SHP77 (cell line): ENCODE measurements at places on chromosomes 6 and 20.

GRCh38 chr20:36303020-36303595, 3.0 kb upstream of the DLGAP4 start:
- DNase-seq: no peak

- no peak for DNase-seq
Measured at GRCh38 chr6:4568138-4568537, 208.1 kb upstream of the CDYL start.

DNA sequence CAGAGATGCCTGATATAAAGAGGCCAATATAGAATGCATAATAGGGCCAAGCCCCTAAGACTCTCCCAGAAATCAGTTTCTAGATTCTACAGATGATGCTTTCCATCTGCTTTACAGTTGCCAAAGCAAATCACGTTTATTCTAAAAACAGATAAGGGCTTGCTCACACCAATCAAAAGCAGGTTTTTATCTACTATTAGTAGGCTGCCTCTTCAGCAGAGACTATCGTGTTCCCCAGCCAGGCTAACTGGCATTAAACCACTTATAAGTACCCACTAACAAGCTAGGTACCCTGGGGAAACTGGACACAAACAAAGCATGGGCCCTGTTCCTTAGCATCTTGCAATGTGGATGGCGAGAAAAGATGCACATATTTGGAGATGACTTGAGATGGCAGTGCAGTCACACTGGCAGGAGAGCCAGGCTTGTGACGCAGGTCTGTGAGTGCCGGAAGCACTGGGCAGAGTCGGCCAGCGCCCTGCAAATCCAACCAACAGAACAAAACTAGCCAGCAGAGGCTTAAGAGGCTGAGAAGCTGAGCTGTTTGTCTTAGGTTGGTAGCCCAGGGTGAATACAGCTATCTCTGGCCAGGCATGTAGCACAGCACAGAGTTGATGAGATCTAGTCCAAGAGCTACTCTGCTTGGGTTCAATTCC, 73.4 kb downstream of the GFOD1 start:
- no peak for DNase-seq

DNA sequence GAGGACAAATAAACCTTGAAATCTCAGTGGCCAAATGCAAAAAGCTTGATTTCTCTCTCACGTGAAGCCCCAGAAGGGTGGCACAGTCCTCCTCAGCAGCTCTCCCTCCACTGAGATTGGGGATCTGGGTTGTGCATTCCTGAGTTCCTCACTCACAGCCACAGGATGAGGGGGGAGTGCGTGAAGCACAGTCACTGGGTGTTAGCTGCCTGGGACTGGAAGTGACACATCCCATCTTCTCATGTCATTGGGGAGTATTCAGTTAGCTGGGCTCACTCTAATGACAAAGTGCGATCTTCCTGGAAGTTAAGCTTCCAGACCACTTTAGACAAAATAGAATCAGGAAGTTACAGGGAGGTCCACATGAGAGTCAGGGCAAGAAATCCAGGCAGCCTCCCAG, 192.2 kb upstream of the LRFN2 start:
- no peak for DNase-seq

GRCh38 chr20:13270211-13270610, 49.1 kb downstream of the ISM1 start:
- DNase-seq: no peak

DNA sequence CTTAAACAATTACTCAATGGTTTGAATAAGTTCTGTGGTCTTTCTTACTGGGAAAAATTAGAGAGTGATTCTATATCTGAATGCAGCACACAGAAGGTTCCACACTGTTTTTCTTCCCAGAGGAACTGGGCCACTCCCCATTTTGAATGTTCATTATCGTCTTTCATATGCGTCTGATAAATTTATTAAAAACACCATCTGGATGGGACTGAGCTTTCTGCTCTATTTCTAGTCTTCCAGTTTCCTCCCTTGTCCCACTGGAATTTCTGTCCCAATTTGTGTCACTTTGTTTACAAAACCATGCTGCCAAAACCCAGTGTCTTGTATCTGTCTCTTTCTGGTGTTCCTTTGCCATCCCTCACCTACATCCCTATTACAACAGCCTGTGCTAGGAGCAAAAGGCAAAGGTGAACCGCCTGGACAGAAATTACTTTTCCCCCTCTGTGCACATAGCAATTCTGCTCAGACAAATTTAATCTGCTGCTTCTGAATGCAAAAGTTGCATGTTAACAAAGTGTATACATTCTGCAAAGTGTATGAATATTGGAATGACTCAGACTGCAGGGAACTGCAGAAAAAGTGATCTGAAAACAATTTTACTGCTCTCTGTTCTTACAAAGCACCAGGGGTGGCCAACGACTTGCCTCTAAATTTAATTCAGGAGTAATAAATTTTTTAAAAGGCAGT, 333.6 kb downstream of the BTBD9 start:
- no peak for DNase-seq

GRCh38 chr20:4014031-4014474, 1.3 kb downstream of the RNF24 start:
- DNase-seq: peak; percentile 57

- DNase-seq: peak; percentile 33
Measured at GRCh38 chr20:4592316-4593148, 129.2 kb upstream of the PRND start.

DNA sequence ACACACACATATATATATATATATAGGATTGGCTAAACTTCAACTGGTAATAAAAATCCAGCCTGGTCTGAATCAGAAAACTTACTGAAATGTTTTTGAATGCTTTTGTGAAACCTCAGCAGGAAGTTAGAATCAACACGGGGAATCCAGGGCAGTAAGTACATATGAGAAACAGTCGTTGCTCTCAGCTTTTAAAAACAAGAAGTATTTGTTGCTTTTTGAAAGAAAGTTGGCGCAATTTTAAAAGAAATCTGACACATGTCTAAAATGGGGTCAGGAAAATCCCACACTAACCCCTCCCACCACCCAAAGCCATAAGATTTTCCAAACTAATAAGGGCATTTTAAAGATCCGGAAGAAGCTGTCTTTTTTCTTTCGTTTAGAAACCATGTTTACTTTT, 11.5 kb upstream of the CCDC170 start:
- DNase-seq: no peak

GRCh38 chr6:23027281-23027680, 457.9 kb downstream of the HDGFL1 start:
- DNase-seq: peak; percentile 12

GRCh38 chr6:108750801-108751200, 97.4 kb upstream of the ARMC2 start:
- DNase-seq: no peak

DNA sequence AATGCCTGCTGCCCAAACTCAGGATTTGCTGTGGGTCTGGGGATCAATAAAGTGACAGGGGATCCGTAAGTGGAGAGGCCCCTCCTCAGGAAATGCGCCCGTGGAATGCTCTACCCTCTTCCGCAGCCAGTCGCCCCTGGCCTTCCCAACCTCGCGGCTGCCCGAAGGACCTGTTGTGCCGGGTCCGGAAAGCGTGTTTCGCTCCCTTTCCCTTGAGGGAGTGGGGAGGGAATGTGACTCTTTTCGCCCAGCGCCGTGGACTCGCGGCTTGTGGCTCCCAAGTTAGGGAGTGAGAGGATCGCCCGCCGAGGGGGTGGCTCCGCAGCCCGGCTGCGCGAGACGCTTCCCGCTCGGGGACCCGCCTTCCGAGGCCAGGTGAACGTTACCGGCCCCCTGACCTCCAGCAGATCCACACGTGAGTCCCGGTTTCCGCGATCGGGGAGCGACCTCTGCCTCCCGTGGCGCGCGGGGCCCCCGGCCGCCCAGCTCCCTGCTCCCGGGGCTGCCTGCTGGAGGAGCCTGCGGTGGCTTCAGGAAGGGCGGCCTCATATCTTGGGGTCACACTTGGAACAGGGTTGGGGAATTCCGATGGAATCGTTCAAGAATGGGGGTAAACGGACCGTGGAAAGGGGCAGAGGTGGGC, 666 bp downstream of the TPD52L1 start:
- no peak for DNase-seq

- no peak for DNase-seq
Measured at GRCh38 chr6:31831350-31832215, 4.0 kb downstream of the HSPA1B start.

DNA sequence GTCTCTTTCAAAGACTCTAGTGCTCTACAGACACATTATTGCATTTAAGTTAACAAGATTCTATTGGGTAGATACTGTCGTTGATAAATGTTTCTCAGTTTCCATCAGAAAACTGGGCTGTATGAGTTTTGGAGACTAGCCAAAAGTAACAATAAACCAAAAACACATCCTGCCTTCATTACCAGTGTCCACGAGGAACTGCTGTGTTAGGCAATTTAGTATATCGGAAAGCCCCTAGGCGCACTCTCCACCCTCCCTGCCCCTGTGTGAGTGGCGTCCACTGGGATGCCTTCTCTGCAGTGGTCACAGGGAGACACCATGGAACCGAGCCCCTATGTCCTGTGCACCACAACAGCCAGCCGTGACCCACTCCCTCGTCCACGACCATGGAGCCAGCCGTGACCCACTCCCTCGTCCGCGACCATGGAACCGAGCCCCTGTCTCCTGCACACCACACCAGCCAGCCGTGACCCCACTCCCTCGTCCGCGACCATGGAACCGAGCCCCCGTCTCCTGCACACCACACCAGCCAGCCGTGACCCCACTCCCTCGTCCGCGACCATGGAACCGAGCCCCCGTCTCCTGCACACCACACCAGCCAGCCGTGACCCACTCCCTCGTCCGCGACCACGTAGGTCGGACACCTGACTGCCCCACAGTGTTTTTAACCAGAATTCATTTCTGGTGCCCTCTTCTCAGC, 35.3 kb downstream of the DLL1 start:
- DNase-seq: no peak

- no peak for DNase-seq
Measured at GRCh38 chr6:118719351-118720124, 68.1 kb upstream of the CEP85L start.

- peak; percentile 23 for DNase-seq
Measured at GRCh38 chr20:60540591-60540990, 582.4 kb downstream of the CDH26 start.

- no peak for DNase-seq
Measured at GRCh38 chr6:169155481-169155880, 98.2 kb downstream of the THBS2 start.

GRCh38 chr20:53337390-53338101, 256.1 kb downstream of the ZNF217 start:
- DNase-seq: no peak

GRCh38 chr6:120279466-120280167, 930.1 kb upstream of the MAN1A1 start:
- no peak for DNase-seq

GRCh38 chr6:169902604-169903003, 151.2 kb downstream of the ERMARD start:
- DNase-seq: no peak

GRCh38 chr6:22313796-22314195, 17.0 kb upstream of the PRL start:
- no peak for DNase-seq

- no peak for DNase-seq
Measured at GRCh38 chr6:122007339-122007738, 392.1 kb upstream of the HSF2 start.

DNA sequence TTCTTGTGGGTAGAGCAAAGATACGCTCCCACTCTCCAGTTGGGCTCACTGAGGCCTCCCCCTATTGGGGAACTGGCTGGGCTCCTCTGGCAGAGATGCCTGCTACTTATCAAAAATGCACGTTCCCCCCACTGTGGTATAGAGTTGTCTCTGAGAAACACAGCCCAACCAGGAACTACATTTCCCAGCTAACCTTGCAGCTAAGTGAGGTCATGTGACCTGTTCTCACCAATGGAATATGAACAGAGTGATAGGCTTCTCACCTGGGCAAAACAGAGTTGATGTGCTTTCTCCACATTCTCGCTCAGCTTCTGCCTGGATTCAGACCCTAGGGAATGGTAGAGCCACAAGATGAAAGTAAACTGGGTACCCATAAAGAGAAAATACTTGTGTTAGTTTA, 49.1 kb upstream of the PTPRT start:
- DNase-seq: no peak

DNA sequence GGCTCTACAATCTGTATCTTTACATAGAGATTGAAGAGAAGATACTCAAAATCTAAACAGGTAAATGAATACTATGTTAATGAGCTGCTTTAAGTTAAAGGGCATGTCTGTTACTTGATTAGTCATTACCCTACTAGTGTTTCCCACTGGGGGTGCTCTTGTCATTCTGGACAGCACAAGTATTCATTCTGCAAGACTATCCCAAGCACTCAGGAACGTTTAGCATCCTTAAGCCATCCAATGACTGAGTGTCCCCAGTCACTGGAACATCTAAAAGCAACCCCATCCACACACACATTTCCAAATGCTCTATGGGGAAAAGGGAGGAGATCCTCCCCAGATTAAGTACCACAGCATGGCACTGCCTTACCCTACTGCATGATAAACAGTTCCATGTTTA, 25.7 kb downstream of the EZR start:
- DNase-seq: no peak

GRCh38 chr6:30744054-30744805, at the start of gene IER3:
TSS of gene IER3 (minus strand) at chr6:30744547. CDS start at chr6:30744518, 29 bp downstream.
- DNase-seq: peak; percentile 83

DNA sequence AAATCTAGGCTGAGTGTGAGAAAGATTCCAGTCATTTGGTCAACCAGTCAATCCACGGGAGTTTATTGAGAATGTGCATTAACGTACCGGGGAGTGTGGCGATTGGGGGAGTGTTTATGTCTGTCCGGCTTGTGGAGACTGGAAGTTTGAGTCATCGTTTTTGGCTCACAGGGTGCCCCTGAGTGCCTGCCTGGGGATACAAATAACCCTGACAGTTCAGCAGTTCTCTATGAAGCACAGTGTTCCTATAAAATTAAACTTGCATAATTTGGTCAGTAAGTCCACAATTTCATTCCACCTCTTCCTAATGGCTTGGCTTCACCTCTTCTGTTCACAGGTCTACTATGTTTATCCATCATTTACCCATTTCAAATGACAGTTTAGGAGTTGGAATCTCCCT, 72.6 kb upstream of the PLEKHG1 start:
- no peak for DNase-seq

- DNase-seq: no peak
Measured at GRCh38 chr6:5786321-5786968, 220.3 kb downstream of the NRN1 start.

GRCh38 chr20:45822857-45823256, 4.3 kb downstream of the TNNC2 start:
- DNase-seq: peak; percentile 64
